ENCODE measurements at places on chromosomes 13 and 19.

GRCh38 chr13:45607931-45608330 lies 7.6 kb downstream of the ERICH6B start:
- no peak for DNase-seq

GRCh38 chr19:41626278-41626677 lies 596 bp downstream of the CEACAM4 start:
- DNase-seq, result no peak

- DNase-seq, result no peak
Measured at GRCh38 chr13:29159871-29160270, 339.7 kb downstream of the MTUS2 start.

DNA sequence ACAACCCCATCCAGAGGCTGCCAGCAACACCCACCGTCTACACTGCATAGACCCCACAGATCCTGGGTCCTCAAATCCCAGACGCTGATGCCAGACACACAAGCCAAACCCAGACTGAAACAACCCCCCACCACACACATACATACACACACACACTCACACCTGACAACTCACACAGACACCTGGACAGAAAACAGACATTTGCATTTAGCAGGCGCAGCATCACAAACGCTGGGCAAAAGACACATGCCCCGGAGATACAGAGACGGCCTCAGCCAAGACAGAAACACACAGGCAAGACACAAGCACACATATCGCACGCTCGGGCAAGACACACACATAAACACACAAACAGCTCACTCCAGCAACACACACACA lies 1.3 kb downstream of the BBC3 start:
- DNase-seq, result no peak

GRCh38 chr19:7293762-7294557 lies at the start of gene INSR:
TSS of gene INSR (minus strand) at chr19:7294414. CDS start at chr19:7293891, 523 bp downstream.
- DNase-seq, result peak; percentile 85

- DNase-seq, result no peak
Measured at GRCh38 chr19:7152568-7152967, 83.1 kb downstream of the ZNF557 start.

- DNase-seq, result no peak
Measured at GRCh38 chr19:40243181-40243580, 16.7 kb upstream of the CCNP start.

Data from pons (tissue), 1 donor.